CD4-positive, alpha-beta T cell treated with Interleukin-21 for 1 hour (primary cell): ENCODE measurements at places on chromosomes 16 and 17.

DNA sequence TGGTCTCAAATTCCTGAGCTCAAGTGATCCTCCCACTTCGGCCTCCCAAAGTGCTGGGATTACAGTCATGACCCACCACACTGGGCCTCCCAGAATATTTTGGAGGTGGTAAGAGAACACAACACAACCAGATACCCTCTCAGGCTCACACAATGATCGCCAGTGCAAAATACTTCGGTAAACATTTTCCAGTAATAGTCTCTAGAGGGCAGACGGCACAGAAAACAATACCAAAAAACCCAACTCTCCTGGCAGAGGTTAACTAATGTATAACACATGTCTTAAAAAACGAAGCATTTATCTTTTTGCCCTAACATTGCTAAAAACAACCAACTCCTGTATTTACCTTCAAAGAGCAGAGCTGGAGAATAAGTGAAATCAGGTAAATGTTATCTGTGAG lies 10.5 kb downstream of the NUFIP2 start:
- DNase-seq: no peak

DNA sequence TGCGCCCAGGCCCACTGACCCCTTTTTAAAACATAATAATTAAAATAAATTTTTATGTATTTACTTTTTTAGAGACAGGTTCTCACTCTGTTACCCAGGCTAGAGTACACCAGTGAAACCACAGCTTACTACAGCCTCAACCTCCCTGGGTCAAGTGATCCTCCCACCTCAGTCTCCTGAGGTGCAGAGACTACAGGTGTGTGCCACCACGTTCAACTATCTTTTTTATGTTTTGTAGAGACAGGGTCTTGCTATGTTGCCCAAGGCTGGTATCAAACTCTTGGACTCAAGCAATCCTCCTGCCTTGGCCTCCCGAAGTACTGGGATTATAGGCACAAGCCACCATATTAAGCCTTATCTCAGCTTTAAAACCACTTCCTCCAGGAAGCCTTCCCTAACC lies 56.1 kb upstream of the BCAR1 start:
- no peak for DNase-seq

DNA sequence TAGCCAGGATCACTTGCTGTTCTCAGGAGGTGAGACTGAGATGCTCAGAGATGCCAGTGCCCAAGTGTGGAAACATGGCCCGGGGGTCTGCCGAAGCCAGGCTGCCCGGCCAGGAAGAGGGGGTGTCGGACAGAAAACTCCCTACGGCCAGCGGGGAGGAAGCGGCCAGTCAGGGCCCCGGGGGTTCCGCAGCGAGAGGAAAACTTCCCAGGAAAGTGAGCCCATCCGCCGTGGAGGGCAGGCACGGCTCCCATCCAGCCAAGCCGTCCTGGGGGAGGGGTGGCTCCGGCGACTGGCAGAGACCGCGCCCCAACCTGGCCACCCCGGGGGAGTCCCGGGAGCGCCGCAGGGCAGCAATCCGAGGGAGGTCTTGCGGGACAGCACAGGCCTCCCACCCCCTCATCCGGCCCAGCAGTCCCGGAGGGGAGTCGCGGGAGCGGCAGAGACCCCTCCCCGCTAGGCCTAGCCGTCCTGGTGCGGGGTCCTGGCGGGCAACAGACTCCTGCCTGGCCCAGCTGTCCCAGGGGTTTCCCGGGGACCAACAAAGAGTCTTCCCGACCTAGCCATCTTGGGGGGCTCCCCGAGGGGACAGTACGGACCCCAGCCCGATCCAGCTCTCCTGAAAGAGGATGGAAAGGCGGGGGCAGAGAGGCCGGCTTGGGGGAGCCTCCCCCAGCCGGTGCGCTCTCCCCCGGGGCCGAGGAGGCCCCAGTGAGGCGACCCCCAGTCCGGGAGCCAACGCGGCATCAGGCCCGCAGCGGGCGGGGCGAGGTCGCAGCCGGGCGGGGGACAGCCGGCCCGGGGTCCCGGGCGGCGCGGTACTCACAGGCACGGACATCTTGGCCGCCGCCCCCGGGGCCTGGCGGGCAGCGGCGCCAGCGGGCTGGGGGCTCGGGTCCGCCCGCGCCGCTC lies 13.8 kb upstream of the BCAR1 start:
- DNase-seq: no peak

DNA sequence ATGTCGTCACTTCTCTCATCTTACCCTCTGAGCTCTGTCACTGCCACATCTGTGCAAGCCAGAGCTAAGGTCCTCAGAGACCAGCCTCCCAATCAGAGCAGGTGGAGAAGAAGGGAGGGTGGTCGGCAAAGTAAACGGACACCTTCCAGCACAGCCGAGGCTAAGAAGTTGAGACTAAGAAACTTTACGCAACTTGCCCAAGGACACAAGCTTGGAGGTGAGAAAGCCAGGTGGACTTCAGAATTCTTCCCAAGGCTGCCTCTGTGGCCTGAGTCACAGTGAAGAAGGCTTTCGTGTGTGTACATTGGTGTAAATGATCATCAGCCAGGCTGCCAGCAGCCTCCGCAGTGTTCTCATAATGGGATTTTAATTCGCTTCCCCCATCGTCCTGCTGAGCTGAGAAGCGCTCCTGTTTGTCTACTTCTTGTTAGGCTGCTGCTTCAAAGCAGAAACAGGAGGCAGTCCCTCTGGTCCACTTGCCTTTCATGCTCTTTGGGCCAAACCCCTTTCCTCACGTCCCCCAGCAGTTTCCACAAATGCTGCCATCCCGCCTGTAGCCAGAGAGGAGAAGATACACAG lies 125.0 kb upstream of the RPL38 start:
- no peak for DNase-seq

DNA sequence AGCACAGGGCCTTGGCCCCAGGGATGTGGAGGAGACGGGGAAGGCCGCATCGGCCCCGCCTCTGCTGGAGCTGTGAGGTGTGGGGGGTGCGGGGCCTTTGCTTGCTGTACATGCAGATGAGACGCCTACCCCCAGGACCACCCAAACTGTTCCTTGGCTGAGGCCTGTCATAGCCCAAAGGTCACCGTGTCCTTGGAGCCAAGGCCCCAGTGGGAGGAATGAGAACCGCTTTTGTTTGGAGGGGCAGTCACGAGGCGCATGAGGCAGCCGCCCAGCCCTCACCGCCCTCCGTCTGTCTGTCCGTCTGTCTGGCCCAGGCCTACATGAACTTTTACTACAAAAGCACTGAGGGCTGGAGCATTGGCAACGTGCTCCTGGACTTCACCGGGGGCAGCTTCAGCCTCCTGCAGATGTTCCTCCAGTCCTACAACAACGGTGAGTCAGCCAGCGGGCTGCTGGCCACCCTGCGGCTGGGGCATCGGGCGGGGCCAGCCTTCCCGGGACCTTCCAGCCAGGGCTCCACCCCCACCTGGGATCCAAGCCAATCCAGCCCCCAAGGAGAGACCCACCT lies 8.8 kb downstream of the TAX1BP3 start:
- DNase-seq: no peak

GRCh38 chr16:22353933-22354541 lies 20.4 kb downstream of the CDR2 start:
- no peak for DNase-seq

DNA sequence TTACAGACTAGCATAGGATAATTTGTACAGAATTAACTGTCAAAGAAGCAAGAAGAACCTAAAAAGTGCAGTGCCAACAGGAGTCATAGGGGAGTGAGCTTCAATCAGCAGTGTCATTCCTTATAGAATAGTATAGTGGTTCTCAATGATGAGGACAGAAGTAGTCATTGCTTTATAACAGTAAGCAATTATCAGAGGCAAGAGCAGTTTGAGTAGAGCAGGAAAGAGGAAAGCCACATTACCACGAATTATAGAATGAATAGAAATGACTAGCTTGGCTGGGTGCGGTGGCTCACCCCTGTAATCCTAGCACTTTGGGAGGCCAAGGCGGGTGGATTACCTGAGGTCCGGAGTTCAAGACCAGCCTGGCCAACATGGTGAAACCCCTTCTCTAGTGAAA lies 209.7 kb upstream of the TBX2 start:
- no peak for DNase-seq

DNA sequence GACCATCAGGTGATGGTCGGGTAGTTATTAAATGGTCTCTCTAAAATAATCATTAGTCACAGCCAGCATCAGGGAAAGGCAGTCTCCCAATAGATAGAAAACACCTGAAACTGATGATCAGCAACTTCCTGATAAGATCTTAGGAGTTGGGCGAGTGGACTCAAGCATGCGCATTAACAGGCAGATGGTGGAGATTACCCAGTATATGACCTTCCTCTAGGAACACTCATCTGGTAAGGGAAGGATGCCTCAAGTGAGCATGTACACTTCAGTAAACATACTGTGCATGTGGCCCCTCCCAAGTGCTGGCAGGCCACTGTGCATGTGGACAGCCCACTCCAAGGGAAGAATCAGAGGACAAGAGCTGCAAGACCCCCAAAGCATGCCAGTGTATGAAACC lies 105.9 kb downstream of the ABCC12 start:
- DNase-seq: no peak

DNA sequence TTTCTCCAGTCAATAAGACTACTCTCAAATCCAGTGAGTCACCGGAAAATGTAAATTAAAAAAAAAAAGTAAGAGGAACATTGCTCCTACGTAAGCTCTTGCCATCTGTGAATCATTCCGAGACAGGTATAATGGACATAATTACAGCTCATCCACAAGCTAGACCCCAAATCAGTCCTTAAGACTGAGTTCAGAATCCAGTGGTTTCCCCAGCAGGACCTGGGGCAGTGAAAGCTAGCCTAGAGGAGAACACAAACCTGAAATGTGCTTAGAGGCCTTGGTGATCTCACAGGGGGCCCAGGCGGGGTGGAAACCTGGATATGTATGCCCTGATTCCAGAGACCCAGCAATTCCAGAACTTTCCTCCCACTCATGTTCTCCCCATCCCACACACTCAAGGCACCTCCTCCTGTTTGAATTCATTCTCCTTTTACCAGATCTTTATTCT lies 132.0 kb downstream of the COPRS start:
- no peak for DNase-seq

GRCh38 chr17:42513686-42514085 lies 22.4 kb upstream of the NAGLU start:
- no peak for DNase-seq

- peak; percentile 83 for DNase-seq
Observed at GRCh38 chr16:66521951-66522771, 27.8 kb downstream of the TK2 start.

- no peak for DNase-seq
Observed at GRCh38 chr16:81519301-81520150, 74.9 kb downstream of the CMIP start.

DNA sequence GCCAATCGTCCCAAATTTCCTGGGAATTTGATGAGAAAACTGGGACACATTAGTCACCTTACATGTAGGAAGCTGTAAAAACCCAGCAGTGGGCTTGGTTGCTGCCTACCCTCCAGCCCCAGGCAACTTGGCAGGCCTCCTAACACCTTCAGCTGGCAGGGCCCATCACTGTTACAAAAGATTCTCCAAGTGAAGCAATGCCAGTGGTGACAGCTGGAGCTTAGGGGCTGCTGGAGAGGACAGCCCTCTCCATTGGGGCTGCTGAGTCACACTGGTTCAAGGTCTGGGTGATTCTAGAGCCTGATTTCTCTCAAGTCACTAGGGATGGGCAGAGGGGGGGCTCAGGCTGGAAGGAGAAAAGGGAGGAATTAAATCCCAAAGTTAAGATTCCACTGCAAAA lies 180.6 kb downstream of the COPRS start:
- DNase-seq: no peak

DNA sequence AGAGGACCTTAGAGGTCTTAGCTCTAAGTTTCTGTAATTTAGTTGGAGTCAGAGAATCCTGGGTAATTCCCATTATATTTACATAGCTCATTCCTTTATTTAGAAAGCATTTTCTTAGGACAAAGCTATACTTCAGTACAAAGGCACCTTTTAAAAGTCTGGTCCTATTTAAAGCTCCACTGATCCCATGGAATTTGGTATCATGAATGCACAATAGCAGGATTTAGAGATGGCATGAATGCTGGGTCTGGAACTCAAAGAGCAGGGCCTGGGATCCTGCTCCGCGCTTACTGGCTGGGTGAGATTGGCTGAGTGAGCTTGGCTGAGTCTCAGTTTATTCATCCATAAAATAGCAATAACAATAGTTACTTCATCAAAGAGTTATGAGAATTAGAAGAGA lies 4.8 kb downstream of the KRT23 start:
- no peak for DNase-seq

- no peak for DNase-seq
Observed at GRCh38 chr17:35616536-35616935, 29.4 kb downstream of the AP2B1 start.

GRCh38 chr17:43800736-43801135 lies 20.5 kb downstream of the CFAP97D1 start:
- DNase-seq: no peak

DNA sequence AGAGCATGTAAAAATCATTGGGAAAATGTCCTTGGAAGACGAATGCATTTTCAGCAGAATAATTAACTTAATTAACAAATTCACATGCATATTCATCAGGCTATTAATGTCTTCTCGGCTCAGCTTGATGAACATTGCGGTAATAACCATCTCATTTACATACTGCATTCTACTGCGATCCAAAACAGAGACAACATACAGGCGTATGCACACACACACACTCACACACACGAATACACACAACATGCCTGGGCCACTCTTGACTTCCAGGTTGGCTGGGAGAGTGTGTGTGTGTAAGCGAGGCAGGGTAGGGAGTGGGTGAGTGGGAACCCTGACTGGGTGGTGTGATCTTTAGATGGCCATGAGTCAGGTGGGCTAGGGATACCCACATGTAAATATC lies 44.7 kb downstream of the NEUROD2 start:
- DNase-seq: no peak

DNA sequence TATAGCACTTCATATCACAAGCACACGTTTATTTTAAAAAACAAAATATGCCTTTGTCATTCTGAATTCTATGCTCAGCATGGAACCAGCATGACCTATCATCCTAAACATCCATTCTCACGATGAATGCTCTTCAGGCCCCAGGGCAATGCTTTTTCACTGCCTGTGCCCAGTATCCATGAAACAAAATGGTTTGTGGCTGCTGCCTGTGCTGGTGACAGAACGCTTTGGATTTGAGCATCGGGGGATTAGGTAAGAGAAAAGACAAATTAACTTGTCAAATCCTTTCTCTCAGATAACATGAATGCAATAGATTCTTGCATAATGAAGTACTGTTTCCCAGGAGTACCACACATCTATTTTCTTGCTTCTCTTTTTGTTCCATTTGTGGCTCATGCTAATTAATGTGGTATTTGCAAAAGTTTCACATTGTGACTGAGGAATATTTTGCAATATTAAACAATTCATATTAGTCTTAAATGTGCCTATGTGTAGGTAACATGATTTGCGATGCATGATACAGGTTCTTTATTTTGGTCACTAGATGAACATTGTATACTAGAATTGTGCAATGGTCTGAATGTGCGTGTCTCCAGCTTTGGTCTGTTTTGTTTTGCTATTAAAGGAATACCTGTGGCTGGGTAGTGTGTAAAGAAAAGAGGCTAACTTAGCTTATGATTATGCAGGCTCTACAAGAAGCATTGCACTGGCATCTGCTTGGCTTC lies 25.8 kb upstream of the SRSF1 start:
- no peak for DNase-seq
